ENCODE measurements at places on chromosomes 5 and 9. TPM values are rescaled to one million over a fixed set of nuclear protein-coding genes. Genes with fewer than 3 reads are reported as not detected.

- DNase-seq, result no peak
Observed at GRCh38 chr9:132031467-132032237, 48.0 kb downstream of the MED27 start.

Gene AQP7
- total RNA-seq, result 137 TPM

DNA sequence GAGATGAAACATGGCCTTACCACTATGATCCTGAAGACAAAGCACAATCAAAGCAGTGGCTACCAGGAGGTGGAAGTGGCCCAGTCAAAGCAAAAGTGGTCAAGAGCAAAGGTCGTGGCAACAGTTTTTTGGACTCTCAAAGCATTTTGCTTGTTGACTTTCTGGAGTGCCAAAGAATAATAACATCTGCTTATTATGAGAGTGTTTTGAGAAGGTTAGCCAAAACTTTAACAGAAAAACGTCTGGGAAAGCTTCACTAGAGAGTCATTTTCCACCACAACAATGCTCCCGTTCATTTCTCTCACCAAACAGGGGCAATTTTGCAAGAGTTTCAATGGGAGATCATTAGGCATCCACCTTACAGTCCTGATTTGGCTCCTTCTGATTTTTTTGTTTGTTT, 33.6 kb upstream of the MAMDC2 start:
- no peak for DNase-seq

Gene TOR4A
- total RNA-seq, result 18.5 TPM

GRCh38 chr9:132538071-132538470, 44.3 kb upstream of the BARHL1 start:
- no peak for DNase-seq

Gene DND1
- not detected for total RNA-seq

- no peak for DNase-seq
Observed at GRCh38 chr5:122327110-122327509, 15.1 kb downstream of the SNCAIP start.

DNA sequence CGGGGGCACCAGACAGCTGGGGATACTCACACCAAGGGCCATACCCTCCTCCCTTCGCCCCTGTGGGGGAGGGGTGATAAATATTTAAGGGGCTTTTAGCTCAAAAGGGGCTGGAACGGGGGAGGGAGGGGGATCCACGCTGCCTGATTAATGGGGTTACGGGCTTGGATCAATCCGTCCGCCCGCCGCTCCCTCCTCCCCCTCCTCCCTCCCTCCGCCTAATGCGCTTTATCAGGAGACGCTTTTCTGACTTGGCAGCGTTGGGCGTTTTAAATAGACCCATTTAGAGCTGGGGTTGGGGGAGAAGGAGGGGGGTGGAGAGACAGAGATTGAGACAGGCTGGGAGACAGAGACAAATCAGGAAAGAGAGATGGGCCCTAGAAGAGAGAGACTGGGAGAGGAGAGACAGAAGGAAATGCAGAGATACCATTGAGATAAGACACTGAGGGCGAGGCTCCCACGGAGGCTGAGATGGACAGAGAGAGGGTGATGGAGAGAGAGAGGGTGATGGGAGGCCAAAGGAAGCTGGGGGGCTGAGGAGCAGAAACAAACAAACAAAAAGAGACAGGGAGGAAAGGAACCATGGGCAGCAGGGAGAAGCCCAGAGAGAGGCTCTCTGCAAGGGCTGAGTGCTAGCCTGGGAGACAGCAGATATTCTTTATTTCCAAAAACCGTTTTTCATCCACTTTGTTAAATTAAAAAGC, 10.3 kb downstream of the CNTFR start:
- peak; percentile 53 for DNase-seq

Gene HTR1A
- total RNA-seq, result not detected

- DNase-seq, result no peak
Observed at GRCh38 chr9:33443464-33444154, 3.8 kb downstream of the AQP3 start.

Gene PCDHA10
- 0.15 TPM for total RNA-seq

DNA sequence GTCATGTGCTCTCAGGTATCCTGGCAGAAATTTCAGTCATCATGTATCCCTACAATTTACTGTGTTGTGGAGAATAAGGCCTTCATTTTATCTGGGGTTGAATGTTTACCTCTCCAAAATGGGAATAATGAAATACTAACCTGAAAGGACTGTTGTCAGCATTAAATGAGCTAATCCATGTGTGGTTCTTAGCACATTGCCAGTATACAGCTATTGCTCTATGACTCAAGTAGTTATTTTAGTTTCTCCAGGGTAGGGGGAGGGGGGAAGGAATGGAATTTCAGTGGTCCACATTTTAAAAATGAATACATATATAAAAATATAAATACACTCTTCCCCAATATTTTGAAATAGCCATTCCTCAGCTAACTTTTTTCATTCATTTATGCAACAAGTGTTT, 3.5 kb downstream of the PAM start:
- DNase-seq, result no peak

- DNase-seq, result no peak
Observed at GRCh38 chr9:21931428-21931827, 62.8 kb downstream of the CDKN2A start.

Gene ANXA2R
- total RNA-seq, result 1.5 TPM

GRCh38 chr5:137825165-137825564, 42.5 kb upstream of the MYOT start:
- no peak for DNase-seq

GRCh38 chr9:96140296-96141127, 161.5 kb downstream of the HSD17B3 start:
- no peak for DNase-seq

Gene CRHBP
- 0.65 TPM for total RNA-seq

- no peak for DNase-seq
Observed at GRCh38 chr9:117681888-117682287, 22.3 kb upstream of the TLR4 start.

Gene MRPS27
- 58.3 TPM for total RNA-seq

Gene PPIP5K2
- total RNA-seq, result 38.9 TPM

DNA sequence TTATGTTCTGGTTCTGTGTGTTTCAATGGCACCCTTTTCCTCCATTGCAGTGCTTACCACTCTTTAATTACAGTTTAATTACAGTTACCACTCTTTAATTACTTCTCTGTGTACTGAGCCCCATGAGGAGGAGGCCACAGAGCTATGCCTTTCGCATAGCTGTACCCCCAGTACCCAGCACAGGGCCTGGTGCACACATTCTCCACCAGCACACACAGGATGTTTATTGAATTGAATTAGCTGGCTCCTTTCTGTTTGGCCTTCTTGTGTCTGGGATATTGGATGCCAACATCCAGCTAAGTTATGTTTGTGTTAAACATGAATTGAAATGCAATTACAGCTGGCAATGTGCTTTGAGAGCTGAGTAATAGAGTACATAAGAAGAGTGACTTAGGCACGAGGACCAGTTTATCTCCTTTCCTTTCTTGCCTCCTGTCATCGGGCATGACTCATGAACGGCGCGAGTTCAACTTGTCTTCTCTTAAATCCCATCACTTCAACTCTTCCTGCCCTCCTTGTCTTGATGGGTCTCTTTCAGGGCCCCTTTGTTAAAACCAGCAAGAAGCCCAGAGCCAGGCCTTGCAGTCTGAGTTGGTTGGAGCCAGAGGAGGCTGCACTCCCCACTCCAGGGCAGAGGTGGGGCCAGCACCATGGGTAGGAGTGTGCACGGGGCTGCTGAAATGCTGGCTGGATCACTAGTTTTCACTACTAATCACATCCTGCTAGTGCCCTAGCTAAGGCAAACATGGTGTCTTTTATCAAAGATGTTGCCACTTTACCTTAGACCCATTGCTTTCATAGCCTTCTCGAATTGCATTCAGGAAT, 37.4 kb downstream of the MVB12B start:
- no peak for DNase-seq

DNA sequence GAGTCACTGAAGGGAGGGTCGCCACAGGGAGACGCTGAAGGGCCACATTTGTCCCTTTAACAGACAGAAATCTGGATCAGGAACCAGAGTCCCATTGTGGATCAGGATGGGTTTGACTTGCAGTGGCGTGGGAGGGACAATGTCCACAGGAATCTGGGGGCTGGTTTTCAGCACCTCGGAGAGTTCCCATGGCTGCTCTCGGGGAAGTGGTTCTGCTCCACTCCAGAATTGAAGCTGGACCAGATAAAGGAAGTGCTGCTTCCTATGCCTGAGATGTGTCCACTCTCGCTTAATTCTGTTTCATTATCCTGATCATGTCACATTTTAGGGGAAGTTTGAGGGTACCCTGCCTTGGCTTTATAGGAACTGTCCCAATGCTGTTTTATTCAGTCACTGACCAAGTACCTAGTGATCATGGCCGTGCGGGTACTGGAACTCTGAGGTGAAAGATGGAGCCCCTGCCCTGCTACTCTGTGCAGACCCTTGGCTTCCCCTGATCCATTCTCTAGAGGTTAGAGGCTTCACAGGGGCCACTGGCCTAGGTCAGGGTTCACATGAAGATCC, 28.7 kb downstream of the ENHO start:
- DNase-seq, result peak; percentile 63

Gene TXNDC8
- not detected for total RNA-seq

DNA sequence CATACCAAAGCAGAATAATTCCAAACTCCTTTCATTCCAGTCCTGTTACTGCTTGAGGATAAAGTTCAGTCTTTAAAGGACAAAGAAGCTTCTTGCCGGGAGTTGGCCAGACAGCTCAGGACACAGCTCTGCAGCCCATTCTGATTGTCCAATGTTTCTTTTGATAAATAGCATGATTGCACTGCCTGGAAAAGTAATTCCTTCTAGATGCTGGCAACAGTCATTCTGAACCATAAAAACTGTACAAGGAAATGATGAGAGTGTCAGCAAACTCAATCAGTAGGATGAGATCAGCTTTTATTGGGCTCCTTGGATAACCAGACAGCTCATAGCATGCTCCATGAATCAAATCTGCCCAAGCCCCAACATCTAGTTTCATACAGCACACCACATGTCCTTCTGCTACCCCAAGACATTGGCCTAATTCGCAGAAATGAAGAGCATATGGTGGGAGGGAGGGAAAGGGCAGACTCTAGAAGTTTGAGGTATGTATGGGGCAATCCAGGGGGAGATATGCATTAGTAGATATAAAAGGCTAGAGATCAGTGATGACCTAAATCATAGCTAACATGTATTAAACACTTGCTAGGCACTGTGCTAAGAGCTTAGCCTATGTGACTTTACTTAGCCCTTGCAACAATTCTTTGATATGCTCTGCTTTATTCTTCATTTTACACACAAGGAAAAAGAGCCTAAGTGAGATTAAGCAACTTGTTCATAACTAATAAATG, 219.9 kb upstream of the NREP start:
- no peak for DNase-seq

Gene ST8SIA4
- total RNA-seq, result 5.6 TPM

DNA sequence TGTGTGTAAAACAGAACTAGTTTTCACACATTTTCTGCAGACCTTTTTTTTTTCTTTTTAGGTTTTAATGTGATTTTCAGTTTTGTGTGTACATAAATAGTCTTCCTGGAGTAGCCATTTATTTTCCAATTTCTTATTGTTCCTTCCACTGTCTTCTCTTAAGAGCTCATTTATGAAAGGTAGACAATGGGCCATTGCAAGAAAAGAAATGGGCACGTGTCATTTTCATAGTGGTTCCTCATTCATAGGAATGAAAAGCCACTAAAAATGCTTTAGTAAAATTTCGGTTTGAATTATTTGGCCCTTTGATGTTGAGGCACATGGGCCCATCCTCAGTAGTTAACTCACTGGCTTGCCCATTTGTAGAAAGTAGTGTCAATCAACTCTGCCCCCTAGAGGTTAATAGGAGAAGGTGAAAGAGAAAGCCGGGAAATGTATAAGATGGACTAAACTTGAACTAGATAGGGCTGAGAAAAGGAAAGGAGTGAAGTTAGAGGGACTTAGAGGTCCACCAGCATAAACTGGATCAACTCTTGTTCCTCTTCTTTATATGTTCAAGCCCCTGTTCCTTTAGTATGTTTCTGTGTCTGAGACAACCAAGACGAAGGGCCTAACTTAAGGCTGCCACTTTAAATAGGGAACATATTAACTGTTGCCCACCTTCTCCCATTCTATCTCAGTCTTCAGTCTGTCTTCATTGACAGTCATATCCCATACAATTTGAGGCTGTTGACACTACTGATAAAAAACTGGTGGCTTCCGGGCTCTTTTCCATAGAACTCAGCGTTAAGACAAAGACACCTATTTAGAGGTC, 72.6 kb downstream of the SMARCA2 start:
- DNase-seq, result no peak

Gene TMOD1
- total RNA-seq, result 140 TPM

- DNase-seq, result no peak
Observed at GRCh38 chr9:18675332-18675731, 201.4 kb downstream of the ADAMTSL1 start.

Gene ERCC8
- total RNA-seq, result 5.9 TPM

DNA sequence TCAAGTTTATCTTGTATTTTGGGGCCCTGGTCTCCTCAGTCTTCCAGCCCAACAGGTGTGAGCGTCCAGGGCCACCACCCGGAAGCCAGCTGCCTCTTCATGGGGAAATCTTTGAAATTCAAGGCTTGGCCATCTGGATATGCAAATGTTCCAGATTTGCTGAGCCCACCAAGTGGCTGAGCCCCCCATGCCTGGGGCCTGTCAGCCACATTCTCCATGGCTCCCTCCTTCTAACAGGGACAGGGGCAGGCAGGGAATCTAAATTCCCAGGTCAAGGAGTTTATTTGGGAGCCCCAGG, 14.2 kb upstream of the CXXC5 start:
- DNase-seq, result no peak

DNA sequence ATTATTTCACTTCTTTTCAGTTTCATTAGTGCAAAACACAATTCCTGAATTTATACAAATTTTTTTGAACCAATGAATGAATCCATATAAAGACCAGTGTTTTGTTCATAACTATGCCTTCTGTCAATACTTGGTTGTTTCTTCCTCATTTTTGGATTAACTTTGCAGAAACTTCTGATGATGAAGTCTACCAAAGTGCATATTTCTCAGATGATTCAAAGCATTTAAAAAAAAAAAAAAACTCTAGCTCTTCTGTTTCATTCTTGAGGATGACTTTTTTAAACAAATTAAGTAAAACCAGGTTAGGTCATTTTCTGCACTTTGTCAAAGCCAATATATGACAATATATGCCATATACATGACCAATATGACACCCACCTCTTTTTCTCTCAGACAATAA, 92.6 kb downstream of the CHSY3 start:
- no peak for DNase-seq

Gene TMEM252
- not detected for total RNA-seq

GRCh38 chr9:91681461-91682305, 258.1 kb upstream of the NFIL3 start:
- DNase-seq, result peak; percentile 80

- no peak for DNase-seq
Observed at GRCh38 chr9:89383721-89384300, 65.5 kb downstream of the SECISBP2 start.

Gene IL3
- not detected for total RNA-seq

GRCh38 chr9:113969343-113969742, 93.2 kb downstream of the ZNF618 start:
- no peak for DNase-seq

Data from heart left ventricle (tissue), 16 donors.